Colonic mucosa (tissue), 4 donors: ENCODE measurements at places on chromosomes 6 and 20. TPM values are rescaled to one million over a fixed set of nuclear protein-coding genes. Genes with fewer than 3 reads are reported as not detected.

Gene TINAG
- 45.2 TPM for total RNA-seq

Gene TXLNB
- 0.29 TPM for total RNA-seq

Gene HCRTR2
- total RNA-seq = not detected

Gene TMEM170B
- total RNA-seq = 2.2 TPM

Gene RFX6
- 0.59 TPM for total RNA-seq
